ENCODE measurements at places on chromosomes 5 and 9.

- DNase-seq, result no peak
These were observed 59.8 kb upstream of the OTULINL start for GRCh38 chr5:14521748-14522147.

DNA sequence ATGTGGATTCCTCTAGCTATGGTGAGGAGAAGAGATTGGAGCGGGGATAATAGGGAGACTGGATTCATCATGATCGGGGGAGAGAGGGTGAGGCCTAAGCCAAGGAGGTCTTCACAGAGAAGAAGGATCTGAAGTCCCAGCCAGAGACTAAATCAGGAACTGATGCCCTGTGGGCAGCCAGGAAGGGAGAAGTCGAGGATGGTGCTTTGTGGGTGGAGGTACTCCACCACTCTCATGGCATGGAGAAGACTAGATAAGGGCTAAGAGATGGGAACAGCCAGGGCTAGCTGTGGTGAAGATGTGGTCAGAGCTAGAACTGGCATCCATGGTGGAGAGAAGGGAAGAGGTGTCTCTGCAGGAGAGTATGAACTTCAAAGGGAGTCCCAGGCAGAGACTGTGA lies 3.0 kb upstream of the RGS14 start:
- DNase-seq, result no peak

DNA sequence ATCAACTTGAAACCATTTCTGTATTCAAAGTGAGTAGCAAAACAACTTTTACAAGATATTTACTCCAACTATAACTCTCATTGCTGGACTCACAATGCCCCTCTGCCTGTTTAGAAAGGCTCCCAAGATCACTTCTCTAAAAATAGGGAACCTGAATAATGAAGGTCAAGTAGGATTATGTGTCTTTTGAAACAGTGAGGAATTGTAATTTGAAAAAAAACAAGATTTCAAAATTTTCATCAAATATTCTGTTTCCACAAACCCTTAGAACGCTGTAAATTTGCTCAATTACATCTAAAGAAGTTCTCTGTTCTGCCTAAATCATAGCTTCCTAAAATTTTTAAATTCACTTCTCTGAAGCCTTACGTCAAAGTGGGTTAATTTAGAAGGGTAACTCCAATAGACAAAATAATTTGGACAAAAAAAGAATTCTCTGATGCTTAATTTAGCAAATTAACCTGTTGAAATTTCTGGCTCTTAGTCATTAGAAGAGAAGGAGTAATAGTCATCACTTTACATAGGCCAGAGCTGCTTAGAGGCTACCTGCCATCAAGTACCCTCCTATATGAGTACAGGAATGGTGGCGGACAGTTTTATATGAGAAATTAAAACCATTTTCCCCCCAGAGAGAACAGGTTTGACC lies 4.0 kb downstream of the ELL2 start:
- DNase-seq, result no peak

DNA sequence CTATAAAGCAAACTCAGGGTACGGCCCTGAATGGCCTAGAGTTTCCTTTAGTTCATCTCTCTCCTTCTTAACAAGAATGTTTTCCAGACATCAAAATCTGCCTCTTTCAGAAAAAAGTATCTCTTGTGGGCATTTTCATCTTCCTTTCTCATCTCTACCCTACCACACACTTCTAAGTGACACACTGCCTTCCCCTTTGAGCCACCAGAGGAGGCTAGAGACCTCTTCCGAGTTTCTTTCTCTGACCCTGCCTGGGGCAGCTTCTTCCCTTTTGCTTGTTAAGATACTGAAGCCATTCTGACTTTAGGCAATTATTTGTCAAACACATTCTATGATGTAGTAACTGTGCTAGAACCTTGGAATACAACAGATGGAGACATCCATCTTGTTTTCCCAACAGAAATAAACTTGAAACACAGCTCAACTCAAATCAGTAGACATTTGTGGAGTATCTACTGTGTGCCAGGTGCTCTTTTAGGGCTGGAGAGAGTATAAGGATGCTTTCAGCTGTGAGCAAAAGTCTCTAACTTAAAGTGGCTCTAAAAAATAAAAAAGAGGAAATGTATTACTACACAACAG lies 8.6 kb upstream of the SV2C start:
- DNase-seq, result peak; percentile 50

- DNase-seq, result no peak
These were observed 55.8 kb downstream of the LRSAM1 start for GRCh38 chr9:127506814-127507750.

- DNase-seq, result no peak
These were observed 16.5 kb upstream of the TOR1B start for GRCh38 chr9:129786481-129786880.

DNA sequence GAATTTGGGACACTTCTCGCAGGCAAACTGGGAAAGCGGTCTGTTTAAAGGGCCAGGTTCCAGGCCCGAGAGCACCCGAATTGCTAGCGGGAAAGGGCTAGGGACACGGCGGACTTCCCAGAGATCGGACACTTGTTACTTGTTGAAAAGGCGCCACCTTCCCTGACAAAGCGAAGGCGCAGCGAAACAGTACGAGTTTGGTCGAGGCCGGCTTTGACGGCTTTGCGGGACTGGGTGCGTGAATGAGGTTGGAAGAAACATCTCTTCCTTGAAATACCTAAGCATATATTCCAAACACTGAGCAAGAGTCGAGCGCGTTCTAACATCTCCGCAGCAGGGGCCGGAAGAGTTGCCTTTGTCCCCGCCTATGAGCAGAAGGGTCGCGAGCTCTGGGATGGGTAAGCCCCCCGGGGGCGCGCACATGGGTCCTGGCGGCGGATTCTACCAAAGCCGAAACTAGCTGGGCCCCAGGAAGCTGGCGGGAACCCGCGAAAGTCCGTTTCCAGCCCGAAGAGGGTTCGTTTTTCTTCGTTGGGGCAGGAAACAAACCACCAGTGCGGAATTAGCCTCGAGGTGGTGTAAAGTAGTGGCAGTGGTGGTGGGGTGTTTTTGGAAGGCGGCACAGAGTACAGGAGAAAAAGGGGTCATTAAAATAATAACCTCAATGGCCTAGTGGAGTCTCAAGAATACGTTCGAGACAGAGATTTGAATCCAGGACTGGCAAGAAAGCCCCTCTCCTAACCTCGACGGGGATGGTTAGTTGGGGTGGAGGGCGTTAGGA lies 1.5 kb downstream of the GDNF start:
- peak; percentile 29 for DNase-seq

DNA sequence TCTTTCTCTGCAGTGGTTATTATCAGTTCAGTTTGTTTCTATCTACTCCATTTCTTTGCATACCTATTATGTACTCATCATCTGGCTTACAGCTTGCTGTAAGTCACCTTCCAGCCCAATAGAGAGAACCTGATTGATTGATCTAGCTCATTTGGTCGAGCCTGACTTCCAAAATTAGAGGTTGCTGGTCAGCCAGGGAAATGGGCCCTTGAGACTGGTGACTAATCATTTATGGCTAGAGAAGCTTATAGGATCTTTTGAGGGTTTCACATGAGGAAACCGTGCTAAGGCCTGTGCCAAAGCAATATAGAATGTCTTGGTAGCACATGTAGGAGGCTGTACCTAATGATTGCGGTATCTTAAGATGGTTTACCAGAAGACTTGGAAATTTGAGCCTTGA lies 5.8 kb downstream of the SREK1 start:
- no peak for DNase-seq

DNA sequence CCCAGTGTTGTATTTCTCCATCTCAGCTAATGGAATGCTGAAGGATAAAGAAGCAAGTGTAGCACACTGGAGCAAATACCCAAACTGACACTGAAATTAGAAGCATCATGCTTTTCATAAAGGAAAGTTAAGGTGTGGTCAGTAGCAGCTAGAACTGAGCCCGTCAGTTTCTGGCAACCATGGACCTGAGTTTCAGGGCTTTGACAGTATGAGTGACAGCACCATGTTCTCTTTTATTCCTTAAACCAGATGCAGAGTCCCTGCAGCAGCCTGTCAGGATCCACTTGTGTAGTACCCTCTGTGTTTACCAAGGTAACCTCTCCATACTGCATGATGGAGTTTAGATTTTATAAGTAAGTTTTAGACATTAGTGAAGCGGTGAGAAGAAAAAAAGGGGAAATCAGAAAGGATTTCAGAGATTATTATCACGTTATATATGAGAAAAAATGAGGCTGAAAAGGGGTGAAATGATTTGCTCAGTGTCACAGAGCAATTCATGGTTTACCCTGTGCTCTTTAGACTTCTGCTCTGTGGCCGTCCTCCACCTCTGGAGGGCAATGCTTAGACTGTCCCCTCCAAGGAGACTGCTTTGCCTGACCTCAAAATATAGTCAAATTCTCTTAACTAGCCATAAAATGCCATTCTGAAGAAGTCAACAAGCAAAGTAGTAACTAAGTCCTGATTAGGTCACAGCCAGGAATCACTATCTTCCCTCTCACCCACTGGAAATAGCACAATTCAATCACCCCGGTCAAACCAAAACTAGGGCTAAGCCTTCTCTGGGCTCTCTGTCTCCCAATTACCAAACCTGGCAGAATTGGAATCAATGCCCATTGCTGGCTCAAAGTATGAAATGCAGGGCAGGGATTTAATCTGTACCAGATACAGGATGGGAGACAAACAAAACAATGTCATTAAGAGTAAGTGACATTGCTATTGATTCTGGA lies 10.5 kb upstream of the MYOT start:
- DNase-seq, result no peak

DNA sequence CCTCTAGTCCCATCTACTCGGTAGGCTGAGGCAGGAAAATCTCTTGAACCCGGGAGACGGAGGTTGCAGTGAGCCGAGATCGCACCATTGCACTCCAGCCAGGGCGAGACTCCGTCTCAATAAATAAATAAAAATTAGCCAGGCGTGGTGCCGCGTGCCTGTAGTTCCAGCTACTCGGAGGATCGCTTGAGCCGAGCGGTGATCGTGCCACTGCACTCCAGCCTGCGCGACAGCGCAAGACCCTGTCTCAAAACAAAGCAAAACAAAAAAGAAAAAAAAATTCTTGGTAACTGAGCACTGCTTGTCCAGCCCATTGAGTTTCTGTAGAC lies 710 bp upstream of the WDR55 start:
- no peak for DNase-seq

GRCh38 chr5:138989720-138990119 lies 114.6 kb upstream of the LRRTM2 start:
- no peak for DNase-seq

DNA sequence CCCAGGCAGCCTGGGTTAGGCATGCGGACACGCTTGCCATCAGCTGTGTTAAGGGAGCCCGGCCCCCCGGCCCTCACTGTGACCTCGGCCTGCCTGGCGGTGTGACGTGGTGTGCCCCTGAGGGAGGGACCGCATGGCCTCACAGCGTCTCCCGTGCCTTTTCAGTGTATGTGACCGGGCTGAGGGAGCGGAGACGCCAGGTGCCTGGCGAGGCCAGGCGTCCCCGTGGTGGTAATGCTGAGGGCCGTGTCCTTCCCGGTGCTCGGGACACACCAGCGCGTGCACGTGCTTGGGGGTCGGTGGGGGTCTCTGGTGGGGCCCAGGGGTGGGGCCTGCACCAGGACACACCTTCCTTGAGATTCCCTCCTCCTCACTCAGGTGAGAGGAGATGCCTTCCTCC lies 10.9 kb downstream of the RNU6ATAC start:
- DNase-seq, result no peak

- peak; percentile 33 for DNase-seq
These were observed 23.5 kb upstream of the ALDOB start for GRCh38 chr9:101458963-101459631.

DNA sequence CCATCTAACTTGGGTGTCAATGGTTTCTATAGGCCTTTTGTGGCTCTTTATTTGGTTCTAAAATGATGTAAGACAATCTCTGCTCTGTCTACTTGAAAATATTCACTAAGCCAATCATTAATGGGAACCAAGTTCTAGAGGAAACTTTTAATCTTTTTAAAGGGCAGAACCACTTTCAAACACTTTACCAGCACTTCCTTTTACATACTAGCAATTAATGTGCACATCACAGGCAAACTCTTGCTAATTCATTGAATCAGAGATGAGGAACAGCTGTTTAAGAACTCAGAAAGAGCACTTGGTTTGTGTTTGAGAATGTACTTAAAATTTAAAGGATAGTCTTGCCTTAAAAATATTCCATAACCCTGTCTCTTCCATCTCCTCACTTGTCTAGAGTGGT lies 83.4 kb downstream of the PAPPA start:
- DNase-seq, result no peak

GRCh38 chr9:92180669-92181181 lies 65.5 kb upstream of the SPTLC1 start:
- DNase-seq, result no peak

DNA sequence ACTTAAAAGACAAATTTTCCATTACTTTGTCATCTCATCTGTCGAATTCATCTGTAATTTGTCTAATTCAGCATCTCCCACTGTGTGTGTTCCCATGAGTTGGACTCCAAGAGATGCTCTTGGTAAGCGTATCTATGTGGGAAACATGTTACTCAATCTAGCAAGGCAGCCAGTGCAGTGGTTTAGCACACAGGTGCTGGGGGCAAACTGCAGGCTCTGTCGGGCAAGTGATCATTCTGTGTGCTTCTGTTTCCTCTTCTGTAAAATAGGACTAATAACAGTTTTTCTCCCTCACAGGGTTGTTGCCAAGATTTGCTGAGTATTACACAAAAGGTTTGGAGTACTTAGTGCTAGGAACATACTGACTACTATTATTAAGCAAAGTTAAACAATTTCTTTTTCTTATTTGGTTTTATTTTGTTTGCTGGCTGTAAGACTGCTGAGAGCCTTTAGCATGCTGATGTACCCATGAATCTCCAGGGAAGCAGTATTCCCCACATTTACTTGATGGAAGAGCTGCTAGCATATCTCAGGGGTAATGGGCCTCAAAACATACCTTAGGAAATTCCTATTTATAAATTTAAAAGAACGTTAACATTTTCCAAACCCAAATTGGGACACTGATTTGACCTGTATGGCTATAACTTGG lies 709 bp upstream of the GAPT start:
- DNase-seq, result no peak

GRCh38 chr5:155726267-155726666 lies 600.7 kb upstream of the SGCD start:
- DNase-seq, result peak; percentile 18

GRCh38 chr9:125844611-125845010 lies 97.4 kb downstream of the PBX3 start:
- DNase-seq, result no peak

DNA sequence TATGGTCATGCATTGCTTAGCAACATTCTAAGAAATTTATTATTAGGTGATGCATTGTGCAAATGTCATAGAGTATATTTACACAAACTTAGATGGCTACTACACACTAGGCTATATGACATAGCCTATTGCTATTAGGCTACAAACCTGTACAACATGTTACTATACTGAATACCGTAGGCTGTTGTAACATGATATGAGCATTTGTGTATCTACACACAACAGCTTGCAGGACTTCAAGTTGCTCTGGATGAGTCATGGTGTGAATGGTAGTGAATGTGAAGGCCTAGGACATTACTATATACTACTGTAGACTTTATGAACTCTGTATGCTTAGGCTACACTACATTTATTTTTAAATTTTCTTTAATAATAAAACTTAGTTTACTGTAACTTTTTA lies 107.2 kb upstream of the MAMDC2 start:
- DNase-seq, result no peak

GRCh38 chr5:54520438-54520846 lies 2.9 kb downstream of the SNX18 start:
- no peak for DNase-seq
